NCI-H2081 treated with DMSO at 0.1 percent for 48 hours (cell line): ENCODE measurements at places on chromosomes 7 and 10.

DNA sequence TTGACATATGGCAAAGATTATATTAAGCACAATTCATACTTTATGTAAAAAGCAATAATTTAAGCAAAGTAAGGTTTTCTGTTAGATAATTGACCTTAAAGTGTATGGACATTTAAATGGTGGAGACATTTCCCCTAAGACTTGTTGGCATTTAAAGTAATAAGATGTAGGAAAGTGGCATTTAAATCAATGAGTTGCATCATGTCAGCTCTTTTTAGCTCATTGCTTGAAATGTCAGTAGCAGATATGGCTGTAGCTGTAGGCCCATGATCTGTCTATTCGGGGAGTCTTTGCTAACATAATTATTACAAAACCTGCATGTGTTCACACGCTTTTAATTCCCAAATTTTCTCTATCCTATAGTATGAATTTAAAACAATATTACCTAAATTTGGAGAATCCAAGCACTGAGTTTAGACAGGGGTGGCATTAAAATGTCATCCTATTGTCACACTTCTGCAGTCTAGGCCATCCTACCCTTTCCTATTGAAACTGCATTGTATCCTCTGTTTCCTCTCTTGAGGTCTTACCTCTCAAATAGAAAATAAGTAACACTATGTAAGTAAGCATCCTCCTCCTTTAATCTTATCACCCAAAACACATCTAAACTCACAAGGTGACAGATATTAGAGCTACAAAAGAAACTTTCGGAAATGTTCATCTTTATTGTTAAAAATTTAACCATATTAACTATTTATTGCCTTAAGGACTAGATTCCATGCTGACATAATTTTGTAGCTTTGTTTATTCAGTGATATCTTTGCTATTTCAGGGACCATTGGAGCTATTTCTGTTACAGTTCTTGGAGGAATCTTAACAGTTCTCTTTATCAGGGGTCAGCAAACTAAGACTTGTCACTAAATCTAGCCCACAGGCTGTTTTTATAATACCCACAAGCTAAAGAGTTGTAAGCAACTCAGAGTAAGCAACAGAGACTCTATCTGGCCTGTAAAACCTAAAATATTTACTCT, 91.2 kb downstream of the LCOR start:
- DNase-seq, result no peak

DNA sequence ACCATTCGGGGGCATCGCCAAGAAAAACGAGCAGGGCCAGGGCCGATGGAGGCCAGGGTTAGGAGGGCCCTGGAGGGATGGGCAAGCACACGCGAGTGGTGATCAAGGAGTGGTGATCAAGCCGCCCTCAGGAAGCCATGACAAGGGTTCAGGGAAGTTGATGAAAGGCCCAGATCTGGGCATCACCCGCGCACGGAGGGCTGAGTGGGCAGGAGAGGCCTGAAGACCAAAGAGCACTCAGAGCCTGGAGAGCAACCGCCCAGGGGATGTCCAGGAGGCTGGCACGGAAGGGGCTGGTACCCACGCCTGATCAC, 114.6 kb downstream of the WDR37 start:
- no peak for DNase-seq

GRCh38 chr10:96712662-96713271, 7.5 kb downstream of the PIK3AP1 start:
- DNase-seq, result no peak

- no peak for DNase-seq
These were observed 1239.7 kb downstream of the GATA3 start for GRCh38 chr10:9294132-9294663.

GRCh38 chr7:362402-363096, 72.6 kb downstream of the FOXL3 start:
- no peak for DNase-seq

GRCh38 chr7:158054081-158054480, 533.5 kb downstream of the PTPRN2 start:
- no peak for DNase-seq
